ENCODE measurements at places on chromosomes 4 and X. TPM values are rescaled to one million over a fixed set of nuclear protein-coding genes. Genes with fewer than 3 reads are reported as not detected.

DNA sequence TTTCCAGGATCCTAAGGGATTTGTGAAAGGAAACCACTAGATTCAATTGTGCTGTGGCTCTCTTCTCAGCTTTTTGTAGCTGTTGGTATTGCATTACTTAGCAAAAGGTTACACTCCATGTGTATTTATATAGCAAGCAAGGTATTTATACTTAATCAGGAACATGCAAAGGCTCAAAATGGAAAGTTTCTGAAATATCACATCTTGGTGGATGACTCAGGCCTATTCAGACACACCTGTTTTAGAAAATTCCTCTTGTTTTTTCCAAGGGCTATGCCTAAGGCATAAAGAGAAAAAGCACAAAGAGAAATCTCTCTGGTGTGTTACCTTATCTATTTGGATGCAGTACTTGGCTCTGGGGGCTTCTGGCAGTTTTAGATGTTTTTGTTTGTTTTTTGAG lies 144.4 kb upstream of the GALNT7 start:
- DNase-seq = no peak

GRCh38 chr4:146165221-146165620 lies 10.3 kb upstream of the LSM6 start:
- DNase-seq = no peak

CLOCK gene
- total RNA-seq = 24.9 TPM

BDH2 gene
- 0.98 TPM for total RNA-seq

GRCh38 chr4:11748164-11748872 lies 319.6 kb upstream of the HS3ST1 start:
- no peak for DNase-seq

H2AZ1 gene
- 450 TPM for total RNA-seq

TMEM35A gene
- not detected for total RNA-seq

GRCh38 chr4:109912706-109913595 lies at the start of gene EGF:
TSS of gene EGF (plus strand) at chr4:109912883. CDS start at chr4:109913336, 453 bp downstream.
- no peak for DNase-seq

DNA sequence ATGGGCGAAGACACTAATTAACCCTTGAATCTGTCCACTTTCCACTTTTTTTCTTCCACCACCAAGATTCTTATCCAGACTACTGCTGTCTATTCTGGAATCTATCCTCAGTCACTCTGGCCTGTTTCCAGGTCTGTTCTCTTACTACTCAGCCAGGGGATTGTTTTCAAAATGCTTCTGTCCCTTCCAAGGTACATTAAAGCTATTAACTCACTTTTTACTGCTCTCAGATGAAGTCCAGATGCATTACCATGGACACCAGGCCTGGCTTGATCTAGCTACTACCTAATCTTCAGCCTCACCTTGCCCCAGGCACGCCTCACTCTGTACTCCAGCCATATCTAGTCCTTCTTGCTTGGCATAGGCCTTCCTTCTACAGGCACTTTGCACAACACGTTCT lies 66.4 kb downstream of the GALNT7 start:
- DNase-seq = no peak

- no peak for DNase-seq
Measured at GRCh38 chr4:186684889-186685309, 38.8 kb downstream of the FAT1 start.

DNA sequence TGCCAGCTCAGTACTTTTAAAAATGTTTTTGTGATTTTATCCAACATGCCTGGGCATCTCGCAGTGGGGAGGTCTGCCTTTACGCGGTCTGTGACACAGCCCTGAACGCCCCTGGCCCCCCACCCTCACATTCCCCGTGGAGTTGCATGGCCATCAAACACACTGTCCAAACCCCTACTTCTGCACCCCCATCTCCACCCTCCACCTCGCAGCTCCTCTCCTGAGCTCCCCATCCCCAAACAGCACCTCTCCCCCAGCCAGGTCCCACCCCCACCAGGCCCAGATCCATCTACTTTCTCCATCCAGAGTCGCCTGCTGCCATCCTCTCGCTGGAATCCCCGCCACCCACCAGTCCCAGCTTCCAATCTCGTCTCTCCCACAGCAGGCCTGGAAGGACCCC lies 9.5 kb downstream of the ZFYVE28 start:
- DNase-seq = no peak

BRS3 gene
- total RNA-seq = not detected

- no peak for DNase-seq
Measured at GRCh38 chr4:21077967-21078366, 377.7 kb downstream of the PACRGL start.

DNA sequence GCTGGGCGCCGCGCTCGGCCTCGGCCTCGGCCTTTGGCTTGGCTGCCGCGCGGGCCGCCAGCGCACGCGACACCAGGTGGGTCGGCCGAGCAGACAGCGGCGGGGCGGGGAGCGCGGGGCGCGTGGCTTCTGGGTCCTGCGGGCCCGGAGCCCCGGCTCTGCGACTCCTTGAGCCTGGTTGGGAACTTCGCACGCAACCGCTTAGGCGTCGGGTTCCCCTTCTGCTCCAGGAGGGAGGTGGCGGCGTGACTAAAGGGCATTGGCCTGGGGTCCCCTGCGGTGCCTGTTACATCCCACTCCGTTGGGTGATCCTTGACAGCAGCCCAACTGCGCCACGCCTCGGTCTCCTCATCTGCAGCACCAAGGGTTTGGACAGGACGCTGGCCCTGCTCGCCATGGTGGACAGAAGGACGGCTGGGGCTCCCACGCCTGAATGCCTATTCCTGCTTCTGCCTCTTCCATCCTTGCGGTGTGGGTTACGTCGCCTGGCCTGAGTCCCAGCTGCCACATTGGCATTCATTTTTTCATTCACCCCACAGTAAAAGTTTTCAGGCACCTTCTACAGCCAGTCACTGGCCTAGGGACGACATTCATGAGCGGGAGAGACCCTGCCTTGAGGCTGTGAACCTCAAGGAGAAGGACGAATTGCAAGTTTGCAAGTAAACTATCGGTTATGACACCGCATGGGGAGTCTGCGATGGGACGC lies 631 bp downstream of the EVC start:
- DNase-seq = no peak

DNA sequence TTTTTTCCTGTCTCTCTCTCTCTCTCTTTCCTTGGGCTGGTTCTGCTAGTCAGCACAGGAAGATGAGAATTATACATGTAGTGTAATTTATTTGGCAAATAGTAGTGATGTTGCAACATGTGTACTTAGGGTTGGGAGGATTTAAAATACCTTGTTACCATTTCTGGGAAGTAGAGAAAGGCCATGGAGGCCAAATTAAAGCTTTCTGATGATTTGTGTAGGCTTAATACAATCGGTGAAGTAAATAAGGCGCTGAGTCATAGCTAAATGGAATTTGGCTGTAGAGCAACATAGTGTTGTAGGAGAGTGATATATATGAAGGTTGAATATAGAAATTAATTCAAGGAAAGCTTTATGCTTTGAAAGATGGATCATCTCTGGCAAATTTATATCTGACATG lies 295.3 kb downstream of the GRID2 start:
- no peak for DNase-seq

CXCL1 gene
- total RNA-seq = 12.8 TPM

GRCh38 chrX:13103188-13103913 lies 58.9 kb upstream of the FAM9C start:
- no peak for DNase-seq

All from Panc1 (cell line).